ENCODE measurements at places on chromosomes 6 and 20. TPM values are rescaled to one million over a fixed set of nuclear protein-coding genes. Genes with fewer than 3 reads are reported as not detected.

The ULBP1 gene
- 3.1 TPM for total RNA-seq

The HSF2 gene
- 21.1 TPM for total RNA-seq

The FAM229B gene
- 12.0 TPM for total RNA-seq

The TNFRSF6B gene
- not detected for total RNA-seq

The ARFGEF3 gene
- total RNA-seq = 1.5 TPM

The PDE7B gene
- 0.03 TPM for total RNA-seq

The TXLNB gene
- not detected for total RNA-seq

The CNR1 gene
- 0.13 TPM for total RNA-seq

The EDN1 gene
- total RNA-seq = 15.1 TPM

The LPA gene
- total RNA-seq = 0.21 TPM

The PCIF1 gene
- total RNA-seq = 24.6 TPM

The SPDEF gene
- total RNA-seq = 1.6 TPM

The RHAG gene
- 0.23 TPM for total RNA-seq

The CABLES2 gene
- total RNA-seq = 9.8 TPM

The SLC17A1 gene
- not detected for total RNA-seq

The LMBRD1 gene
- total RNA-seq = 17.9 TPM

The MUCL3 gene
- not detected for total RNA-seq

The FOXF2 gene
- 12.7 TPM for total RNA-seq

The SRSF12 gene
- total RNA-seq = 0.28 TPM

The MCCD1 gene
- not detected for total RNA-seq

The RSPO3 gene
- not detected for total RNA-seq

The BPIFB4 gene
- total RNA-seq = not detected

The JPH2 gene
- 0.49 TPM for total RNA-seq

The DEFB123 gene
- not detected for total RNA-seq

The BPIFB6 gene
- not detected for total RNA-seq

The SLC22A2 gene
- total RNA-seq = not detected

The TNFAIP3 gene
- total RNA-seq = 15.0 TPM

The HEY2 gene
- not detected for total RNA-seq

The NRN1 gene
- 0.18 TPM for total RNA-seq

The KCNG1 gene
- total RNA-seq = 7.4 TPM

The MATN4 gene
- 0.15 TPM for total RNA-seq

The PRSS35 gene
- 0.10 TPM for total RNA-seq

The ZNF184 gene
- total RNA-seq = 7.8 TPM

The IL17F gene
- total RNA-seq = not detected

The HLA-DQA2 gene
- not detected for total RNA-seq

The FRMD1 gene
- 0.15 TPM for total RNA-seq

The SLC17A2 gene
- total RNA-seq = not detected

The SAYSD1 gene
- 17.0 TPM for total RNA-seq

The ZBP1 gene
- total RNA-seq = not detected

The PHACTR3 gene
- total RNA-seq = 0.10 TPM

The ASF1A gene
- 28.5 TPM for total RNA-seq

The RBBP8NL gene
- total RNA-seq = not detected

The FHL5 gene
- total RNA-seq = not detected

The CSNK2B gene
- total RNA-seq = 219 TPM
